ENCODE measurements at places on chromosomes 7 and 10.

DNA sequence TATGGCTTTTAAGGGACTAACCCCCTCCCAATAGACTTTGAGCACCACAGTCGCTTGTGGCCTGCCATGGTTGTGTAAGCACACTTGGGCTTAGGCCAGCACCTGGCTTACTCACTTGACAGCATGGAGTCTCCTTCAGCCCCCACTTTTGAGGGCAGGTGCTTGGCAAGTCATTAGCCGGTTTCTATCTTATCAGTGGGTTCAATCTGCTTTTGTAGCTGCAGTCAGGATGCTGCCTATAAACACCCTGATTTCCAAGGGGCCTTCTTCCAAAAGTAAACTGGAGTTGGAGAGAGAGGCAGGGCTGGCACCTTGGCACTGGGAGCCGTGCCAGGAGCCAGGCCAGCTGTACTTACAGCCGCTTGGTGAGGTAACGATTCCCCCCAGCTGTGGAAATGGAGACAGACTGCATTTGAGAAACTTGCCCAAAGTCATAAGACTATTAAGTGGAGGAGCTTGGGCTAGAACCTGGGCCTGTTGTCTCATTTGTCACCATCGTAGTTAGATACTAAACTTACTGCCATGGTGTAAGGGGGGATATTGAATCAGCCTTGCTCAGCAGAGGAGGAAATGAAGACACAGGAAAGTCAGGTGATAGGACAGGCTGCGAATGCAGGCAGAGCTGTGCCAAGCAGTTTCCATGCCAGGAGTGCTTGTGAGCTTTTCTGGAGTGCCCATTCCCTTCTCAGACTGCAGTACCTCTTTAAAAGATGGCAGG is 92.2 kb upstream of the EFCAB10 start:
- peak; percentile 73 for DNase-seq

GRCh38 chr10:80136134-80136571 is 3.6 kb downstream of the PLAC9 start:
- no peak for DNase-seq

DNA sequence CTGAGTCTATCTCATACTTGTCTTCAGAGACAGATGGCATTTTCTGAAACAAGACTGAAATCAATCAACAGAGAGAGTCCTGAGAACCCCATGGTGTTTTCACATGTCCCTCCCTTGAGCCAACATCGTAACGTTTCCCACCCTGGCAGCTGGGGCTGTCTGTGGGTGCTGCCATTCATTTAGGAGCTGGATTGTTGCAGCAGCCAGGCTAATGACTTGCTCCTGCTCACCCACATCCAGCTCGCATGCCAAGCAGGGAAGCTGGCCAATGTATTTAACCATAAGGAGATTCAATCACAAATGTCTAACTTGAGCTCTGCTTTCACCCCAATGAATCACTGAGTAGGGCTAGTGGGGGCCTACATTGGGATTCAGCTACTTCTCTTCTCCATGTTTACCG is 146.1 kb downstream of the ADRA2A start:
- no peak for DNase-seq

GRCh38 chr7:37709631-37710509 is 26.3 kb downstream of the GPR141 start:
- no peak for DNase-seq

GRCh38 chr7:105032553-105033214 is 18.7 kb downstream of the KMT2E start:
- no peak for DNase-seq

- peak; percentile 44 for DNase-seq
Observed at GRCh38 chr10:92240289-92241157, 50.4 kb downstream of the CPEB3 start.
